ENCODE measurements at places on chromosomes 4 and X.

- DNase-seq: no peak
These were observed 15.6 kb downstream of the RGN start for GRCh38 chrX:47093860-47094259.

DNA sequence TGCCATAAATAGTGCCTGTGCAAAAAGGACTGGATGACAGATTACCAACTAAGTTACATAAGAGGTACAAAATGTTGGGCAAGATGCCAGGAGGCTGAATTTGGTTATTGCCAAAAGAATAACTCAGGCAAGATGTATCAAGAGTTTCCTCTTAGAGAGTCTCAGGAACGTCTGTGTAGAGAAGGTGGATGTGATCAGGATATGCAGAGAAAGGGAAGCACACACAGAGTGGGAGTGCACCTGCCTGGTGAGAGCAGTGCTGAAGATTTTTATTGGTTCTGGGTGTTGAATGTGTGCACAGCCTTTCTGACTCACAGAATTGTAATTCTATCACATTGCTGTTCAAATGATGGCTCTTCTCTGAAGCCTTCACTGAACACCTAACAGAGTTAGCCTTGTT is 156.8 kb upstream of the HS3ST1 start:
- no peak for DNase-seq

GRCh38 chrX:154791939-154792338 is 13.3 kb downstream of the MPP1 start:
- peak; percentile 17 for DNase-seq

- DNase-seq: no peak
These were observed 44.8 kb upstream of the NSG1 start for GRCh38 chr4:4341861-4342650.

DNA sequence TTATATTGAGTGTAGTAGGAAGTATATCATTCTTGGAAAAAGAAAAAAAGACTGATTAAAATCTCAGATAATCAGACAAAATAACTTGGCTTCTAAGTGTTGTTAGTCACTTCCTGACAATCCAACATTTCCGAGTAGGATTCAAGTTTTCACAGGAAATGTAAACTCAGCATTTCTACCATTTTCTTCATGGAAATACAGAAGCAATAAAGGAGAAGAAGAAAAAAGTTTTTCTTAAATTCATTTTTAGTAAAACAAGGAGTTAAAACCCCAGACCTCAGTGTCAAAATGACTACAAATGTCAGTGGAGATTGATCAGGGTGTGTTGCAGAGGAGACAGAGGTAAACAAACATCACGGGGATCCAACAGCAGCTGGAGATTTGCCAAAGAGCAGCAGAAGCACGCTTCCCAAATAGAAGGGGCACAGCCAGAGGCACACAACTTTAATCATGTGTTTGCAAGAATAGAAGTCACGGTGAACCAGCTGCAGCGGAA is 129.3 kb upstream of the FAM9B start:
- DNase-seq: no peak

DNA sequence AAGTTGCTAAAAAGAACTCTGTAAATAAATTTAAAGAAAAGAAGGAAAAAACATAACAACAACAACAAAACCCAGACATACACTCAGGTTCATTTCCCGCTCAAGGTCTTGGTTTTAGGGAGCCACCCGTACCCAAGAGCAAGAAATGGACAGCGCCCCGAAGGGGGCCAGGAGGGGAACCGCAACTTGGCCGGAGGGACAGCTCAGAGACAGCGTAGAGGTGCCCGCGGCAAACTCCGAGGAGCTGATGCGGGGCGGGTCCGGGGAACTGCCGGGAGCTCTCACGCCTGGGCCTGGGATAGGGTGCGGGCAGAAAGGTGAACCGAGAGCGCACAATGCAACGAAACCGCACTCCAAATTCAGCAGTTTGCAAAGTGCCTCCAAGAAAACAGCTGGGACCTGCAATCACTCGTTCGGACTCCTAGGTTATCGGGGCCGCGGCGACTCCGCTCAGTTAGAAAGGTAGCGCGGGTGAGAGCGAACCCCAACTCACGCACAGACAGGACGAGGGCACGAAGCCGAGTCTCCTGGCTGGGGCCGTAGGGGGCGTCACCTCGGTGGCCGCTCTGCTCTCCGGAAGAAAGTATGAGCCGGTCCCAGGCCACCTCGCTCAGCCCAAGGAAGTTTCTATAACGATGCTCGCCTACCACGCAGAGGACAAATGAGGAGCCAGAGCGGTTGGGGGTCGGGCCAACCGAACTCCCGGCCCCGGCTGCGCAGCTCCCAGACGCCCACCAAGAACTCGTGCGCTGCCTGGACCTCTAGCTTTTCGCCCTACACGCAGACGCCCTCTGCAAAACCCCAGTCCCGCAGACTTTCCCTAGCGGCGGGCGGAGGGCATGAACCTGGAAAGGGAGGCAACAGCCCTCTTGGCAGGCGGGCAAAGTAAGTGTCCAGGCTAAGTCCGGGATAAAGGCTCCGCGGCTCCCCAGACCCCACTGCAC is 1.4 kb downstream of the NDNF start:
- DNase-seq: no peak

DNA sequence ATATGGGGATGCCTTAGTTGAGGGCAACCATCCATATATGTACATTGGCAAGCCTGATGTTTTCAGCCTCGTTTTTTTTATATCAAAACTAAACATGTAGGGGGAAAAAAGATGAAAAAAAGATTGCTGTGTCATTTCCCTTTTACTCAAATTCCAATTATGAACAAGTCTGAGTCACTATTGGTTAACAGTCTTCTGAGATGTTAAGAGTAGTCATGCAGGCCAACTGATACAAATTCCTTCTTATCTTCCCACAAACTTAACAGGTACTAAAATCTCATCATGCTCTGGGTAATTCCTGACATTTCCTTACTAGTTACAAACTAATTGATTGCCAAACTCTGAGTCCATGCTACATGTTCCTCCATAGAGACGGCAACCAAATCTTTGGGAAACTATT is 222.1 kb downstream of the FRMPD4 start:
- no peak for DNase-seq

GRCh38 chr4:77819843-77820648 is 878 bp upstream of the CNOT6L start:
- peak; percentile 90 for DNase-seq

GRCh38 chr4:19416146-19416545 is 835.6 kb upstream of the SLIT2 start:
- no peak for DNase-seq

DNA sequence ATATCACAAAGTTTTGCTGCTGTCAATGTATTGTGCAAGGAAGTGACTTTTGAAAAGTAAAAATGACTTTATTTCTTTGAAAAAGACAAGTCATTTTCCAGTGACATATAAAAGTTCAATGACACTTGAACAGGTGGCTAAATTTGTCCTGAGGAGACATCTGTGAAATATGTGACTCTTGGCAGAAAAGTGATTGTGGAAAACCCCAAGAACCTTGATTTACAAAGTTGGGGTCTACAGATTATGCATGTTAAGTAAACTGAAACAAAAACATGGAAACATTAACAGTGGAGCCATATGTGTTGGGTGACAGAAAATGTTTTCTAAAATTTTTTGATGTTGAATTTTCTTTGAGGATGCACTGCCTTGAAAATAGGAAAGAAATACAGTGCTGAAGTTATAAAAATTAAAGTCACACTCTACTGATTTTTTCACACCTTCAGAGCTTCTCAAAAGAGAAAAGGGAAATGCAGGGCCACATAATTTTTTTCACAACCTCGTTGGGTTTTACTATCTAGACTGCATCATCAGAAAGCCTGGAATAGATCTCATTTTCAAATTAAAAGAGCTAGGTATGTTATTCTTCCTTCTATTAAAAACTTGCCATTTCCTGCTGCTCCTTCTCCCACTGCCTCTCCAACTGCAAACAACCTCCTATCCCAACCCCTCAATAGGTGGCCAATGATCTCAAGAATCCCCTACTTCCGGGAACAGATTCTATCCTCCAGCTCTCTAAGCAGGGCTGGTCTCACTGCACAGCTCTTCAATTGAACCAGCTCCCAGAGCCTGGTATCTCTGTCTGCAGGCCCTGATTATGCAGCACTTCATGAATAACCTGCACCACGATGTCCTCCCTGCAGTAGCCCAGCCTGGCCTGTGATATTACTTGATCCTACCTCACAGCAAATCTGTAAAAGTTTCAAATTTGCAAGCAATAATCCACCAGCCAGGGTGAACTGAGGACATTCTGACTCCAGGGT is 570.8 kb upstream of the CPEB2 start:
- DNase-seq: no peak

- DNase-seq: no peak
These were observed 236.1 kb downstream of the QDPR start for GRCh38 chr4:17275836-17276235.

DNA sequence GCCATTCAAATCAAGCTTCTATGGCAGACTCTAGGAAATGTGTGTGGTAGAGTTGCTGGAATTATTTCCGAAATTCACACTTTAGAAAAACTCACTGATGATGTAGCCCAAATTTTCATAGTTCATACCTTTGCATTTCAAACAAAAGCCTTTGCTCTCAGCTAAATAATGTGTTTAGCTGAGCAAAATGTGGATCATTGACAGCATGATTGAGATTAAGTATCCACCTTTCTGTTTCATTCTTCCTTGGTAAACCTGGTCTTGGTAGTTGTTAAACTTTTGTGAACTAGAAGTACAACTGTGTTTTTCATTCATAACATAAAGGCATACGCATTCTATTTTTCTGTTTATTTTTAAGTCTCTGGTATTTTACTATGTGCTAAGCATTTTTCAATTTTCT is 7.2 kb downstream of the PCDH7 start:
- no peak for DNase-seq

DNA sequence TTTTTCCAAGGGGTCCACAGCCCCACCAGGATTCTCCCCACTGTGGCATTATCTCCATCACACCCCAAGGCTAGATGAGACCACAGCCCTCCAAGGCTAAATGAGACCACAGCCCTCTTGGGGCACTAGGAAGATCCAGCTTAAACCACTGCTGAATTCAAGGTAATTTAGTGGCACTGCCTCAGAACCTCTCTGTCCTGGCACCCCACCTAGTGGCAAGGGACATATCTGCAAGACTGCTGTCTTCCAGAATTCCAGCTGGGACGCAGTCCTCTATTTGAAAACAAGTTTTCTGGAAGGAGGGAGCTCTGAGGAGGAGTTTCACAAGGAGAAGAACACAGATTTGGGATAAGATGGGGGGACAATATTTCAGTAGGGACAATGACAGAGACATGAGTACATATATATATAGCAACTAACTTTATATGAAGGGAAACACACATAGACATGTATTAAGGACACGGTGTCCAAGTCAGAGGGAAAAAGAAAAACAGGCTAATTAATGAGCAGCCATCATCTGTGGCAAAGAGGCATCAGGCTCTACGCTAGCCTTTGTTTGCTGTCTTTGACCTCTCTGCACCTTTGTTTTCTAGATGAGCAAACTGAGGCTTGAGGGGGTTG is 9.3 kb downstream of the CETN2 start:
- DNase-seq: no peak

GRCh38 chr4:1802720-1803522 is 9.8 kb downstream of the FGFR3 start:
- no peak for DNase-seq

DNA sequence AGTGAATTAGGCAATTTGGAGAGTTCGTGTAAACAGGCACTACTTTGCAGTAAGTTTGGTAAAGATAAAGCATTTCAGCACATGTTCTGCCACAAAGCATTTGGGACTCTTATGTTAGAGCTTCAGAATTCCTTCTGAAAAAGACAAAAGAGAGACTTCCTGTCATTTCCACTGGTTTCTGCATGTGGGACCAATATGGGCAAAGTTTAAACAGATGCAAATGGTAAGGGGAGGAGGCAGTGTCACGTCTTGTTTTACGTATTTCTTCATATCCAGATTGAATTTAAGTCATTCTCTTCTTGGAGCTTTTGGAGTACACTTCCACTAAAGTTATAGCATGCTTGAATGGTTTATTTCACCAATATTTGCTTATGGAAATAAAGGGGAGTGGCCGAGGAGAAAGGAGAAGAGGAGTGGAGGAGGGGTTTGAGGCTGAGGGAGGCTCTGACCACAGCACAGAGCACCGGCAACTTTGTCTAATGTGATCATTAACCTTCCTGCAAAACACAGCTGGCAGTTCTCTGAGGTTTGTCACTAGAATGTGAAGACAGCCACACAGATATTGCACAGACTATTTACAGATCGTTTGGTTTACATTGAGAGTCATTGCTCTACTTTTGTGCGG is at the start of gene APELA:
APELA (plus strand) TSS at position 479 of the 625 bp plus-strand sequence. CDS start 154 bp downstream, outside the sequence.
- no peak for DNase-seq

- no peak for DNase-seq
These were observed 136.5 kb upstream of the AADAT start for GRCh38 chr4:170226288-170226687.

- no peak for DNase-seq
These were observed 1.1 kb upstream of the BDH2 start for GRCh38 chr4:103100691-103101090.

DNA sequence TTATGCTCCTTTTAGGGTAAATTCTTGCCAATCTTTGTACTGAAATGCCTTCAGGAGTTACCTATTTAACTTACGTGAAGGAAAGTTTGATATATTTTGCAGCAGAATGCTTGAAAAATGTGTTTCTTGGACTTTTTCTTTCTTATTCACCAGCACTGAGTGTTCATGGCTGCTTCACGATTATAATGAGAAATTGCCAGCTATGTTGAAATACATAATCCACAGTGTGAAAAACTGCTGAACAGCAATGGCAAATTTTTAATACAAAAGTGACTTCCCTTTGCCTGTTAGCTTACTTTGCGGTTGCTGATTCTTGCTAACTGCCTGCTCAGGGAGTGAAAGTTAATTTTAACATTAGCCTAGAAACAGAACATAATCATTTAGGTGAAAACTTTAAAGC is 153.8 kb upstream of the SLC4A4 start:
- no peak for DNase-seq

- no peak for DNase-seq
These were observed 544.7 kb upstream of the NR3C2 start for GRCh38 chr4:148986951-148987350.

GRCh38 chr4:5656415-5656814 is 51.9 kb downstream of the EVC2 start:
- no peak for DNase-seq

DNA sequence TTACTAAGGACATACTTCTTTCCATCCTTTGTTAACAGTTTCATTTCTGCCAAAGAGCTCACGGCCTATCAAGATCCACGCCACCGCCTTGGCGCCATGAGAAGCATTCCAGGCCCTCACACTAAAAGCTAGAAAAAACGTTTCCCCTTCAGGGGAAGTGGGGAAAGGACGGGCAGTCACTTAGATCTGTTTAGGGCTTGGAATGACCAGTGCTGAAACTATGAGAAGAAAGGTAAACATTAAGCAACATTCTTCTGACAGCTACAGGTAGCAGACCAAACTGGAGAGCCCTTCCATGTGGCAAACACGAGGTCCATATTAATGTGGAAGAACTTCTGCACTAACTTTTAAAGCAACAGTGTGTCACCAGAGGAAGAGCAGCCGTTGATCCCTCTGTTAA is 146.7 kb downstream of the SH3KBP1 start:
- DNase-seq: no peak

- no peak for DNase-seq
These were observed 226.7 kb upstream of the SFRP2 start for GRCh38 chr4:154015578-154015977.

DNA sequence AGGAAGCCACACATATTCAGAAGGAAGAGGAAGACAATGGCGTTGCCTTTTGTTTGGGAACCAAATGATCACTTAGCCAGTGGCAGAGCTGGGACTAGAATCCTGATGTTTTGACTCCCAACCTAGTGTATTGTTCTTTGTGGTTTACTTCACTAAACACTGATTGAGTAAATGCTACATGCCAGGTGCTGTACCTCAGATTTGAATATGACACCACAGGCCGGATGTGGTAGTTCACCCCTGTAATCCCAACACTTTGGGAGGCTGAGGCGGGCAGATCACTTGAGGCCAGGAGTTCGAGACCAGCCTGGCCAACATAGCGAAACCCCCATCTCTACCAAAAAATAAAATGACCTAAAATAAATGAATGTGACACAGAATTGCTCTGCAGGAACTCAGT is 8.4 kb downstream of the NDUFA1 start:
- DNase-seq: no peak
